SHP77 (cell line): ENCODE measurements at places on chromosomes 2 and 18.

- DNase-seq: no peak
Observed at GRCh38 chr2:219076253-219076652, 15.5 kb upstream of the IHH start.

DNA sequence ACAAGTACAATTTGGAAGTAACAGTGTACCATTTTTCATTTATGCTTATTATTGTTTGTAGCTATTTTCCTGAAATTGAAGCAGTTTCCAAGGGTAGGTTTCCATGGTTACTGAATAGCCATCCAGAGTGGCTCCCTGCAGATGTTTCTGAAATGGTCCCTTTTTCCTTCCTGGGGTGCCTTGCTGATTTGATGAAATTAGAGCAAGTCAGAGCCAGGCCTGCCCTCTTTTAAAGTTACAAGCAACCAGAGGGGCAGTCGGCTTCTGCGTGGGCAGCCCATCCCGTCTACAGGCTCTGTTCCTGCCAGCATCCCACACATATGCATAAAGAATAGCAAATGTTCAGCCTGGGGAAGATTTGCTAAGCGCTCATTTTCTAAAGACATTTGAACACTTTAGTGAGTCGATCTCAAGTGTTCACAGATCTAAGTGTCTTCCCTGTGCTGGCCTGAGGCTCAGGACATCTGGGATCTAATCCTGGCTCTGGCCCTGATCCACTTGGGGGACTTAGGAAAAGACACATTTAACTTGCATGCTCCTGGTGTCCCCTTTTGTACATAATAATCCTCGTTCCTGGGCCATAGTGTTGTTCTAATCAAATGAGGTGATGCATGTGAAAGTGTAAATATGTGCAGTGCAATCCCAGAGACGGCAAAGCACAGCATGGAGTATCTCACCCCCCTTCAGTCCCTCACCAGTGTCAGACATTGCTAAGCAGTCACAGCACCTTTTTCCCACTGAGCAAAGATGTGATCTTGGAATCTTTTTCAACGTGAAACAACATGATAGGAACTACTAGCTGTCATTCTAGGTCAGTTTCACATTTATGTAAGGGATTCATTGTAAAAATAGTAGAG lies 92.2 kb downstream of the STPG4 start:
- no peak for DNase-seq

DNA sequence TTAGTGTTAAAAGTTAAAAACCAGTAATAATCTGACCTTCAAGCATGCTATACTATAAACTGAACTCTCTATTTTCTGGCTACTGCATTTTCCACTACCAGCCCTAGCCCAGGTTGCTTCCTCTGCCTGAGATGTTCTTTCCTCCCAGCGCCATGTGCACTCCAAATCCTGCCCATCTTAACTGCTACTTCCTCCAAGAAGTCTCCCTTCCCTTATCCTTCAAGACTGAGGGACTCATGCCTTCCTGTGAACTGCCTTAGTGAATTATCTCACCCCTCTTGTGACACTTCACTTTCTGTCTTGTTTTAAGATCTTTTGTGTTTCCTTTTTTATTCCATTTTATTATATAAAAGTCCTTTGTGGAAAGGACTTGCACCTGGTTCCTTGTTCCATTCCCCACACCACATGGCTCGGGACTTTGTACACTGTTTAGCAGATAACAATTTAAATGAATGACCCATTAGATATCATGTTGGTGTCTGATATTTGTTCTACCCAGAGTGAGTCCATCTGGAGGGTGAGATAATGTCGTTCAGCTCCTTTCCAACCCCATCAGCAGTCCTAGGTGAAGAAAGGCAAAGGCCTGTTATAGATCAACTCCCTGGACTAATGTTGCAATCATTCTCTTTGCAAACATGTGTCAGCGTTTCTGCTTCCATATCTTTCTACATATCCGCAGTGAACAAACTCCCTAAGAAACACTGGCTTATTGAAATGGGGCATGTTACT lies 20.9 kb upstream of the AGFG1 start:
- DNase-seq: no peak

DNA sequence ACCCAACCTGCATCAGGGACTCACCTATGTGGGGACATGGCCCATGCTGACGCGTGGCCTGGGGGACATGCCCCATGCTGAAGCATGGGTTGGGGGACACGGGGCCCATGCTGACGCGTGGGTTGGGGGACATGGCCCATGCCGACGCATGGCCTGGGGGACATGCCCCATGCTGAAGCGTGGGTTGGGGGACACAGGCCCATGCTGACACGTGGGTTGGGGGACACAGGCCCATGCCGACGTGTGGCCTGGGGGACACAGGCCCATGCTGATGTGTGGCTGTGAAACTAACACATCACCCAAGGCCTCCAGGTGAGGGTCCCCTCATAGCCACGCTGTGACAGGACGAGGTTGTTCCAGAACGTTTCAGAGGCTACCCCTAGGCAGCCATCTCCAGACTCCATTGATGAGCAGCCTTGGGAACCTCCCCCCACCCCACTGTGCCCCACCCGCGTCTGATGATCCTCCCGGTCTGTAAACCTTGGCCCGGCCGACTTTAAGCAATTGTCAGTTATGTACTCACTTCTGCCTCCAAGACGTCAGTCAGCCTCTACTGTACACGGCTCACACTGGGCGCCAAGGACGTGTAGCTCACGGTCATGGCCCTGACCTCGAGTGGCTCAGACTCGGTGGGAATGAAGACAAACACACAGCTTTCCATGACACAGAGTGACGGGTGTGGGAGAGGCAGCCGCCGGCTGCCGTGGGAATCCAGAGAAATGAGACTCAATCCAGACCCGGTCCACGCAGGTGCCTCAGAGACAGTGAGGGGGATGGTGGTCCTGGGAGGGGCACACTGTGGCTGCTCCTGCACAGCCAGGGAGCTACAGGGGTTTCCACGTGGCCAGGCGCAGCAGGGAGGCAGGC lies 50.2 kb upstream of the SLC66A3 start:
- no peak for DNase-seq

DNA sequence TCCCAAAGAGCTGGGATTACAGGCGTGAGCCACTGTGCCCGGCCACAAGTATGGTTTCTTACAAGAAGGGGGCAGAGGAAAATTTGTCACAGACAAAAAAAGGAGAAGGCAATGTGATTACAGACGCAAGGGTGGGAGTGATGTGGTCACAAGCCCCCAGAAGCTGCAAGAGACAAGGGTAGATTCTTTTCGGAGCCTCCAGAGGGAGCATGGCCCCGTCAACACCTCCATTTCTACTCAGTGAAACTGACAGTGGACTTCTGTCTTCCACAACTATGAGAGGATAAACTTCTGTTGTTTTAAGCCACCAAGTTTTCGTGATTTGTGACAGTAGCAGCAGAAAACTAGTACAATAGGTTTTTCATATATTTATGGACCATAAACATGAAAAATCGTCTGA lies 2.1 kb upstream of the TCF7L1 start:
- no peak for DNase-seq

- DNase-seq: no peak
Observed at GRCh38 chr2:20584399-20585358, 66.2 kb downstream of the HS1BP3 start.

- no peak for DNase-seq
Observed at GRCh38 chr2:85765081-85765731, 11.4 kb downstream of the ATOH8 start.

GRCh38 chr18:26453386-26453901 lies 94.9 kb downstream of the KCTD1 start:
- no peak for DNase-seq

DNA sequence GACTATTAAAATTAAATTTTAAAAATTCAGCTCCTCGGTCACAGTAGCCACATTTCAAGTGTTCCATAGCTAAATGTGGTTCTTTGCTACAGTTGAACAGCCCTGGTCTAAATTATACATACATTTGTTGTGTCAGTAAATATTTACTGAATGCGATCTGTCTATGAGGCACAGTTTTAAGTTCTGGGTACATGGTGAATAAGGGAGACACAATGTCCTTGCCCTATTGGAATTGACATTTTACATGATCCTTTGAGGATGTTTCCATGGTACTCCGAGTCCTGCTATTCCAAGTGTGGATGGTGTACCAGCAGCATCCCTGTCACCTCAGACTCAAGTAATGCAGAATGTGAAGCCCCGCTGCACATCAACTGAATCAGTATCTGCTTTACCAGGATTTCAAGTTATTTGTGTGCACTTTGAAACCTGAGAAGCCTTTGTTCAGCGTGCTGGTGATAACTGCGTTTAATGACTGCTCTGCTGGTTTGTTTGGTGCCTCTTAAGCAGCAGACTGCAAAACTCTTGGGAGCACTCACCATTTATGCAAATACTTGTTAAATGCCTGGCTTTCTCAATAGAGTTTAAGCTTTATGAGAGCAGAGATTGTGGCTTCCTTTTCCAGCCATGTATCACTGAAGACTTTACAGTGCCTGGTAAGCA lies 1.5 kb downstream of the GALNT1 start:
- no peak for DNase-seq

DNA sequence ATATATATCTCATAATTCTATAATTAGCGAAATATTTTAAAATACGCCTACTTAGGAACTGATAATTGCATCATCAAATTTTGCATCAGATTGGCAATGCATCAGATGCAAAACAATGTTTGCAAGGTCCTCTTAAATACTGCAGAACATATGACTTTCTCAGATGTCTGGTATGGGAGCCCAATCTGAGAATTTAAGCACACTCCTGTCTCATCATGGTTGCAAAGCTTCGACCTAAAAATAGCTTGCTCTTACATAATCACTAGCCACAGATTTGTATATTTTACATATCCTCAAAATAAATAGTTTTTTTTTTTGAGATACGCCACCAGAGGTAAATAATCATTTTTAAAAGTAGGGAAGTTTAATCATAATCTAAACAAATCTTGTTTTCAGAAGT lies 123.2 kb downstream of the CABYR start:
- no peak for DNase-seq

DNA sequence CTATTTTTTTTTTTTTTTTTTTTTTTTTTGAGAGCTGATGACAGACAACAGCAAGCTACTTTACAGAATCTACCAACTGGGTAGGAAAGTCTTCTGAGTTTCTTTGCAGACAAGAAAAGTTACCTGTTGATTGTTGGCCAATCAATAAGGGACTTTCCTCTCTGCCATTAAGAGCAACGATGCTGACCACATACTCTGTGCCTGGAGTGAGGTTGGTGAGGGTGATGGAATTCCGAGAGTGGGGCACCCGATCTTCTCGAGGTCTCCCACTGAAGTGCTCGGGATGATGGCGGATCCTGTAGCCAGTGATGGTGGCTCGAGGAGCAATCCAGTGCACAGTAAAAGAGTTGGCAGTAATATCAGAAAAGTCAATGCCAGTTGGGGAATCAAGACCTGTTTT lies 49.3 kb downstream of the FN1 start:
- DNase-seq: no peak

DNA sequence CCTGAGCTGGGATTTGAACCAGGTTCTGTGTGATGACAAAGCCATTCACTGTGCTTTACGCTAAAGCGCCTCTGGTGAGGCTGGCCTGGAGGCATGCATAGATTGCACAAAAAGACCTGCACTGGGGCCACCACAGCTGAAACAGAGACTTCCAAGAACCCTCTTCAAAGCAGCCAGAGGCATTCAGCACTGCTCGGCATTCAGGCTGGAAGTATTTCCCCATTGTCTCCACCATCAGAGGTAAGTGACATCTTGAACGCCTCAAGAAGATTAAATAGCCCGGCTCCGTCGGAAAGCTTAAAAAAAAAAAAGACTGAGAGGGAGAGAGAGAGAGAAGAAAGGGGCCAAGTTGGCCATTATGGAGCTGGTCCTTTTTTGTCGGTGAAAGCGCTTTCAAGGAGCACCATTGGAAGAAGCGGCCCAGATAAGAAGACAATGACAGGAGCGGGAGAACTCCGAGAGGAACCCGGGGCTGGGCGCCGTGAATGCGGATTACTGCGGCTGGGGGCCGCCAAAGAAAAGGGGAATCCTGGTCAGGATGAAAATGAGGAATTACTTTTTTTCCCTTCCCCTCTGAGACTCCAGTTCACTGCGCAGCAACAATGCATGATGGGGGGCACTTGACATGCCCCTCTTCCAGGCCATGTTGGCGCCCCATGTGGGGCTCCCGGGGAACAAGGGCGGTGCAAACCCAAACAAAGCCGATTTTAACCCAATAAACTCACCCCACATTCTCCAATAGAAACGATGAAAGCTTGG lies 228.3 kb downstream of the MYCN start:
- DNase-seq: no peak

DNA sequence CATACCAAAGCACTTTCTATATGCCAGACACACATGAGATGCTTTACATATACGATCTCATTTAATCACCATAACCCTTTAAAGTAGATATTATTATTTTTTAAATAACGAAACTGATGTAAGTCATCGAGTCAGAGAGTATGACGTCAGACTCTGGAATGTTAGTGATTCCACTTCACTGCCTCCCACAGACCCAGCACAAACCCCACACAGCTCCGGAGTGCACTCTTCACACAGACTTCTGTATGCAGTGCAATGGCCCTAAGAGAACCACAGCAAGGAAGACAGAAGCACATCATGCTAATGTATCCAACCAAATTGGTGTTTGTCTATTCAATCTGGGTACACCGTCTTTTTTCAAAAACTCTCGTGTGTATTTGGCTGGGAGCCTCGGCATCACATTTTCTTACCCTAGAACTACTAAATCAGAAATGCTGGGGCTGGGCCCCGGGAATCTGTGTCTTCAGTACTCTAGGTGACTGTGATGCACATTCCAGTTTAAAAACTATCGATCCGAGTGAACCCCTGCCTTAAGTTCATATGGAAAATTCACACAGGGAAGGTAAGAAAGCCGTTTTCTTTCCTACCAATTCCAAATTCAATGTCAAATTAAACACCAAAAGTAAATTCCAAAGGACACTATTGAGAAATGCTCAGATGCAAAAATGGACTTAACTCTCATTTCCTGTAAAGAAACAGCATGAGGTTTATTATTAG lies 117.7 kb upstream of the ACVR1C start:
- no peak for DNase-seq

DNA sequence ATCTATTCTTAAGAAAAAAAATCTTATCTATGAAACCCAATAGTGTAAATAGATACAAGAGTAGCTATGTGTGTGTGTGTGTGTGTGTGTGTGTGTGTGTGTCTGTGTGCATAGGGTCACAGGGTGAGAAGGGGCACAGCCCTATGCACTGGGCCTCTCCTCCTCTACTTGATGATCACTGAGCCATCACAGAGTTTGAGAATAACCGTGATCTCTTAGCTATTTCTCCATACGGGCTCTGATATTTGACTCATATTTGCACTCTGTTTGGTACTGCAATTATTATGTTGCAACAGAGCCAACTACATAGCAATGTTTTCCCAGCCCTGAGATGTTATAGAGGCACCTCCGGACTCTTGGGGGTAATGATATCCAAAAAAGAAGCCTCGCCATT lies 28.8 kb upstream of the SLC40A1 start:
- no peak for DNase-seq

GRCh38 chr2:66698576-66699239 lies 263.8 kb downstream of the MEIS1 start:
- no peak for DNase-seq

GRCh38 chr2:216504376-216504762 lies 5.7 kb downstream of the RPL37A start:
- no peak for DNase-seq

DNA sequence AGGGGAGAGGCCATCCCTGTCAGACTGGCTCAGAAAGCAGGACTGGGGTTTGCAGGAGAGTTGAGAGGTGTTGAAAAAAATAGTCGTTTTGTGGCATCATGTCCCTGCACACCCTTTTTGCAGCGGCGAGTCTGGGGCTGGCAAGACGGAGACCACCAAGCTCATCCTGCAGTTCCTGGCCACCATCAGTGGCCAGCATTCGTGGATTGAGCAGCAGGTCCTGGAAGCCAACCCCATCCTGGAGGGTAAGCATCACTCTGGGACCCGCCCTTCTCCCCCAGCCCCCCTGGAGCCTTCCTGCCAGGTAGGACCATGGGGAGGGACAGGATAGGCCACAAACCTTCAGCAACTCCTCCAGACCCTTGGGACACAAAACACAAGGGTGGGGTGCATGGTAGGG lies 34.2 kb downstream of the MYO7B start:
- no peak for DNase-seq
